ENCODE measurements at places on chromosomes 4 and X. TPM values are rescaled to one million over a fixed set of nuclear protein-coding genes. Genes with fewer than 3 reads are reported as not detected.

Gene SLBP
- total RNA-seq: 36.1 TPM

DNA sequence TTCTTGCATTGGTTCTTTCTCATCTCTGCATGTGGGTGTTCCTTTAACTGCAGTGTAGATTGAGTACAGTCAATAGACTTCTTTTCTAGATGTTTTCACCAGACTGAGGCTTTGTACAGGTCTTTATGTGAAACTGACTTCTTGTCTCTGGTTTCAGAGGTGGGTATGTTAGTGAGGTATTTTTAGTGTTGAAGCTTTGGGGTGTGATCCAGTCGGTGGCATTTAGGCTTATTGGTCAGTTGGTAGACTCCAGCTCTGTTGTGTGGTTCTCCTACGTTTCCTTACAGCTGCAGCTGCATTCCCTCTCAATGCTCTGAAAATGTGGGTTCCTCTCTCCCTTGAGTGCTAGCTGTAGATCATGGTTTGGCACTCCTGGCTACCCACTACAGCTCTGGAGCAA, 21.3 kb upstream of the AMBN start:
- no peak for DNase-seq
- H3K4me1 ChIP-seq: no peaks in the 10 kb centered on the region
- H3K27ac ChIP-seq: no peak overlapping the region
- H3K4me3 ChIP-seq: no peak overlapping the region
- peaks cover 14% of the 10 kb centered on the region for H3K27me3 ChIP-seq
- no peaks in the 10 kb centered on the region for H3K36me3 ChIP-seq

DNA sequence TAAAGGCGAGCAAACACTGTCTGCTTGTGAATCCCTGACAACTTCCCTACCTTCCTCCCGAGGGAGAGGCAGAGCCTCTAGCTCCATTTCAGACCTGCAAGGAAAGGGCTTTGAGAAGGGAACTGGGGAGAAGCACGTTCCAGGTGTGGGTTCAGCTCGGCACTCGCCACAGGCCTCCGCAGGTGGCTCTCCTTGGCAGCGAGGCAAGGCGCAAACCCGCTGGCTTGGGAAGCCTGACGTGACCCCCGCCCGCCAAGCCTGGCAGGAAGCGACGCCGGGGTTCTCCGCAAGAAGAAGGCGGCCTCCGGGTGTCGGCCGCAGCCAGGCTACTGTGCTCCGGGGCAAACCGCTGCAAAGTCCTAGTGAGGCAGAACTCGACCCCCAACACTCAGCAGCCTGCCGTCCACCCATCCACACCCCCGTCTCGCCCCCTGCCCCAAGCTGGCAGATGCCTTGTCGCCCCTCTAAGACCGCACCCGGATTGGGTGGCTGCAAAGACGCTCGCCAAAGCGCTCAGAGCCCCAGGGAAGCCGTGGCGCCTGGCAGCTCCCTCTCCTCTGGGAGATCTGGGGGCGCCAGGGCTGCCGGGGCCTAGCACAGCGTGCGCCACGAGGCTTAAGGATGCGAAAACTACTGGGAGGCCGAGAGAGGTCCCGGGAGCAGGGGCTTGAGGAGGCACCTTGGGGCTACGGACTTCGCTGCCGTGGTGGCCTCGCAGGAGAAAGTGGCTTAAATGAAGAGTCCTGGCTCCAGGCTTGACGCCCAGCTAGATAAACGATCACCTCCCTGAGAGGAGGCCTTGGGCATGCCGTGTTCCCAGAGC, 21.8 kb downstream of the NKX3-2 start:
- H3K4me3 ChIP-seq: no peak overlapping the region
- peaks cover 14% of the 10 kb centered on the region for H3K4me1 ChIP-seq
- H3K27ac ChIP-seq: no peak overlapping the region
- no peak for DNase-seq

GRCh38 chr4:34046580-34046979, 2197.7 kb downstream of the ARAP2 start:
- no peak for DNase-seq
- H3K27me3 ChIP-seq: no peaks in the 10 kb centered on the region
- H3K36me3 ChIP-seq: no peaks in the 10 kb centered on the region
- H3K4me1 ChIP-seq: no peaks in the 10 kb centered on the region
- H3K27ac ChIP-seq: no peak overlapping the region

DNA sequence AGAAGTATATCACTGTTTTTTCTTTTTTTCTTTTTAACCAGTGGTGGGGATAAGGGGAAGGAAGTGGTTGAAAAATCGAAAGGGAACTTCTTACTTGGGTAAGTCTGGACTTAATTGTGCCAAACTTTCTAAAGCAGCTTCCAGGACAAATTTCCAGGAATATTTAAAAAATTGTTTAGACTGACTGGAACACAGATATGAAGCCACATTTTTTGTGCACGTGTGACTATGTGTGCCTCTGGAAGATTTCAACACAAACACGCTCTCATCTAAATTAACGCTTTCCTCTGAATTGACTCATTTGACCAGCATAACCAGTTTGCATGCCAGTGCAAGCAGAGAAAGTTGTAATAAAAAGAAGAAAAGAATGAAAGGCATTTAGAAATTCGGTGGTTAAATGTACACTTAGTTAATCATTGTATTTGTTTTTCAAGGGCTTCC, 18.8 kb upstream of the YTHDC1 start:
- peaks cover 3% of the 10 kb centered on the region for H3K4me1 ChIP-seq
- no peak for DNase-seq
- no peaks in the 10 kb centered on the region for H3K27me3 ChIP-seq
- H3K36me3 ChIP-seq: no peaks in the 10 kb centered on the region
- no peak overlapping the region for H3K4me3 ChIP-seq

Gene KLKB1
- total RNA-seq: 2.1 TPM

GRCh38 chr4:71691416-71692073, 92.3 kb downstream of the GC start:
- no peak overlapping the region for H3K27ac ChIP-seq
- no peaks in the 10 kb centered on the region for H3K36me3 ChIP-seq
- no peaks in the 10 kb centered on the region for H3K4me1 ChIP-seq
- H3K4me3 ChIP-seq: no peak overlapping the region
- no peaks in the 10 kb centered on the region for H3K27me3 ChIP-seq
- no peak for DNase-seq

- H3K27ac ChIP-seq: no peak overlapping the region
- no peaks in the 10 kb centered on the region for H3K4me1 ChIP-seq
- H3K27me3 ChIP-seq: peaks cover 68% of the 10 kb centered on the region
- no peak overlapping the region for H3K4me3 ChIP-seq
- no peaks in the 10 kb centered on the region for H3K36me3 ChIP-seq
Measured at GRCh38 chr4:1049591-1049905, 38.1 kb downstream of the FGFRL1 start.

DNA sequence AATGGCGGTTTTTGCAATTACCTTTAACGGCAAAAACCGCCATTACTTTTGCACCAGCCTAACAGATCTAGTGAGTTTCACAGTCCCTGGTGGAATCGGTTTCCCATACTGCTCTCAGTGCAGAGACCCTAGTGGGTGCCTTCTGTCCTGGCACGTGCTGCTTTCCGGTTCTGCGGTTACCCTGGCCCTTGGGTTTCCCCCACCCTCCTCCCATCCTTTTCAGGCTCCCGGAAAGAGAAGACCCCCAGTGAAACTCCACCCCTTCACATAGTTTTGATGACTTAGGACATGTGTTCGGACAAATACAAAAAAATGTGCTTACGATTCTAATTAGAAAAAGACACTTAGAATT, 36.9 kb downstream of the NLGN3 start:
- H3K27me3 ChIP-seq: no peaks in the 10 kb centered on the region
- peak overlapping the region; percentile 67 for H3K4me3 ChIP-seq
- no peak for DNase-seq
- H3K27ac ChIP-seq: peak overlapping the region; percentile 88
- no peaks in the 10 kb centered on the region for H3K36me3 ChIP-seq

GRCh38 chrX:21883258-21883657, 27.5 kb downstream of the YY2 start:
- DNase-seq: no peak
- peaks cover 6% of the 10 kb centered on the region for H3K36me3 ChIP-seq
- no peak overlapping the region for H3K27ac ChIP-seq

DNA sequence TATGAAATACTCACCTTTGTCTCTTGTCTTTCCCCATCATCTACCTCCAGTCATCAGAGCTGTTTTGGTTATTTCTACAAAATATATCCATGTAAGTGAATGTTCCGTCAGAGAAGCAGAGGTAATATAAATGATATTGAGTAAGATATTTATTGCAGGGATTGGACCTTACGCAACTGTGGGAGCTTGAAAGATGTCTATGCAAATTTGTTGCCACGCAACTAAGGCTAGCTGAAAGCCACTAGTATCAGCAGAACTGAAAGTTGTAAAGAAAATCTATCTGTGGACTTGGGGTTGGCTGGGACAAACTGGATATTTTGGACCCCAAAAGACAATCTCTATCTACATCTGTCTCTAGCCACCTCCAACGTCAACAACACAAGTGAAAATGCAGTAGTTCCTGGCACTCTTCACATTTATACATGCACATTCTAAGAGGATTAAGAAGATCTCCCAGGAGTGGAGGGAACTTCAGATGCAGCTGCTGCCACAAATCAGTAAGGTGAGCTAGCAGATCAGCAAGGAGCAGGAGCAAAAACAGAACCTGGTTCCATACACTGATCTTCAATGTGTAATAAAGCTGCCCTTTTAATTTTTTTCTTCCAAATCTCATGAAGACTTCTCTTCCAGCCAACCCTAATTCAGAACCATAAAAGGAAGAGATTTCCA, 8.5 kb upstream of the CCSER1 start:
- DNase-seq: no peak
- no peaks in the 10 kb centered on the region for H3K27me3 ChIP-seq
- H3K27ac ChIP-seq: no peak overlapping the region
- H3K36me3 ChIP-seq: no peaks in the 10 kb centered on the region

GRCh38 chr4:173748353-173748752, 218.3 kb upstream of the HAND2 start:
- H3K27ac ChIP-seq: no peak overlapping the region

- DNase-seq: no peak
- no peaks in the 10 kb centered on the region for H3K36me3 ChIP-seq
- no peak overlapping the region for H3K4me3 ChIP-seq
- no peaks in the 10 kb centered on the region for H3K27me3 ChIP-seq
Measured at GRCh38 chrX:110159865-110160264, 157.0 kb downstream of the TMEM164 start.

DNA sequence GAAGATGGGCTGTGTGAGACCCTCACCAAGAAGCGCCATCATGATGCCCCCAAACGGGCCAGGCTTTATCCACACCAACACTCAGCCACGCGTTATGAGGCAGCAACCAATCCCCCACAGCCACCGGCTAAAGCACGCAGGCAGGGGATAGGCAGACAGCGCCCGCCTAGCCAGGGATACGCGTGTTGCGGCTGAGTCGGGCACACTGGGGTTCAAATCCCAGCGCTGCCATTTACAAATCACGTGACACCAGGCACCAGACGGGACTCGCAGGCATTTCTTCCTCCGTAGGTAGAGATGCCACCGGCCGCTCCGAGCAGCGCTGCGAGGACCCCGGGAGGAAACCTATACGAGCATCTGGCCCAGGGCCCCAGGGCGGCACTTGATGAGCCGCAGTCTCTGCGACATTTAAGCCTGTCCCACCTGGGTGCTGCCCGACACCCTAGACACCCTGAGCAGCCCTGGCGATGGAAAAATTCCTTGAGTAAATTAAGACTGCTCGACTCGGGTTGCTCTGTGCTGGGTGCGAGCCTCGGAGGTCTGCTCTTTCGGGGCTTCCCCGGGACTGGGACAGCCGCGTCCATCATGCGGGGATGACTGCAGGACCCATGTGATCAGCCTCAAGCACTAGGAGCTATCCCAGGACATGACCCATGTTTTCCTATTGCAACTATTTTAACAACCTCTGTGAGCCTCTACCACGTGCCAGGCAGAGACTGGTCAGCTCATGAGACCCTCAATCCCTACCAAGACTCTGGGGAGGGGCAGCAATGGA, 6.3 kb downstream of the ABLIM2 start:
- no peak for DNase-seq
- H3K36me3 ChIP-seq: no peaks in the 10 kb centered on the region
- no peak overlapping the region for H3K4me3 ChIP-seq
- H3K27ac ChIP-seq: no peak overlapping the region

GRCh38 chr4:3792813-3793212, 26.6 kb downstream of the ADRA2C start:
- H3K27ac ChIP-seq: no peak overlapping the region
- H3K4me1 ChIP-seq: no peaks in the 10 kb centered on the region
- H3K27me3 ChIP-seq: peaks cover 44% of the 10 kb centered on the region
- DNase-seq: no peak

DNA sequence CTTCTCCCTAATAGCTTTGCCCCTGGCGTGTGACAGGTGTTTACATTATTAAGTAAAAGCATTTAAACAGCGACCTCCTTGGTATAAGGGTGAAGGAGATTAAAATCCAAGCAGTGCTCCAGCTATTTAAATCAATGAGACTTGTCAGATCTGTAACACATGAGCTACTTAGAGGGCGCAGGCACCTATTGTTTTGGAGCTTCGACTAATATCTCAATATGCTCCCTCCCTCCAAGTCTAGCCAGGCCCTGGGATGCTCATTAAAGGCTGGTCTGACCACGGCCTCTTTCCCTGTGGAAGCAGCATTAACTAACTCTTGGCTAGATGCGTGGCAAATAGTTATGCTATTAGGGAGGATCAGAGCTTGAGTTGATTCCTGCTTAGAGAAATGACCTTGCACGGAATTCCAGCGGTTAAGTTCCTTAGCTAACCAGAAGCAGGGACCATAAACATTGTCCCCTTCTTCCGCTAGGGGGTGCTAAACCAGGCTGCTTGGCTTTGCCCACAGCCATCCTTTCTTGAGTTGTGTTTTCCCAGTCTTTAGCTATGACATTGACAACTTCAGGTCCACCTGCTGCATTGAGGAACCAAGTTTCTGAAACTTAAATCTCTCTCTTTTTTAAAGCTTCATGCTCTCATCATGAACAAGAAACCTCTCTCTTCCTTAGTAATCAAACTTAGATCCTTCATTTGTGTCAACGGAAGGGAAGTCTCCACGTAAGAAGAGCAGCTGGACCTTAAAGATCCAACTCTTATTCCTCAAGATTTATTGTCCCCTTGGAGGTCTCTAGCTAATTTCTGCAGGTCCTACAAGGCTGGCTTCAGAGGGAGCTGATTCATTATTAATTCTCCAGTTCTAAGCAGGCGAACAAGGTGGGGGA, 80.7 kb upstream of the IGFBP7 start:
- no peak overlapping the region for H3K4me3 ChIP-seq
- H3K36me3 ChIP-seq: no peaks in the 10 kb centered on the region
- no peak overlapping the region for H3K27ac ChIP-seq
- DNase-seq: no peak
- H3K27me3 ChIP-seq: peaks cover 12% of the 10 kb centered on the region
- H3K4me1 ChIP-seq: no peaks in the 10 kb centered on the region

Gene CCDC120
- 9.0 TPM for total RNA-seq

- no peaks in the 10 kb centered on the region for H3K27me3 ChIP-seq
- DNase-seq: no peak
- no peak overlapping the region for H3K27ac ChIP-seq
- no peaks in the 10 kb centered on the region for H3K36me3 ChIP-seq
- H3K4me1 ChIP-seq: no peaks in the 10 kb centered on the region
Measured at GRCh38 chrX:112738347-112739033, 58.8 kb upstream of the LHFPL1 start.

DNA sequence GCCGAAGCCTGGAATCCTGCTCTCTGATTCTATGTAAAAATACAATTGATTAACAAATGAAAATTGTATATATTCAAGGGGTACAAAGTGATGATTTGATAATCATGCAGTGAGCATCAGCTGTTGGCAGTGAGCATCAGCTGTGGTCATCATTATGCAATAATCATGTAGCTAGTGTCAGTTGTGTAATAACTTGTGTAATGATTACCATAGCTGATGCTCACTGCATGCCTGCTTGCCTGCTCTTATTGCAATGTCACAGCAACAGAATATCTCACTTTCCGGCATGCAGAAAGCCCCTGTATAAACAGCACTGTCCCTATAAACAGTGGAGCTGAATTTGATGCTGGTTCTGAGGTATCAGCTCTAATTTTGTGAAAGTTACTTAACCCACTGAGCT, 46.8 kb downstream of the SULT1B1 start:
- H3K4me1 ChIP-seq: no peaks in the 10 kb centered on the region
- DNase-seq: no peak
- no peaks in the 10 kb centered on the region for H3K36me3 ChIP-seq
- H3K4me3 ChIP-seq: no peak overlapping the region

Gene GLRA2
- not detected for total RNA-seq

Measured in T-cell (primary cell).